ENCODE measurements at places on chromosomes 6 and 20. TPM values are rescaled to one million over a fixed set of nuclear protein-coding genes. Genes with fewer than 3 reads are reported as not detected.

- no peak overlapping the region for H3K4me3 ChIP-seq
- no peaks in the 10 kb centered on the region for H3K4me1 ChIP-seq
- no peak overlapping the region for H3K27ac ChIP-seq
- no peak for DNase-seq
- H3K27me3 ChIP-seq, result no peaks in the 10 kb centered on the region
Measured at GRCh38 chr6:169985121-169986015, 233.9 kb downstream of the ERMARD start.

- H3K4me3 ChIP-seq, result peak overlapping the region; percentile 7
- no peak for DNase-seq
- H3K27ac ChIP-seq, result no peak overlapping the region
- no peaks in the 10 kb centered on the region for H3K36me3 ChIP-seq
Measured at GRCh38 chr6:27091661-27092315, 155.7 kb upstream of the PRSS16 start.

The ULBP1 gene
- 0.03 TPM for polyA plus RNA-seq

GRCh38 chr6:19039287-19039686, 652.1 kb downstream of the RNF144B start:
- no peaks in the 10 kb centered on the region for H3K4me1 ChIP-seq
- no peak overlapping the region for H3K4me3 ChIP-seq
- no peak for DNase-seq
- H3K36me3 ChIP-seq, result no peaks in the 10 kb centered on the region
- no peaks in the 10 kb centered on the region for H3K27me3 ChIP-seq
- no peak overlapping the region for H3K27ac ChIP-seq

DNA sequence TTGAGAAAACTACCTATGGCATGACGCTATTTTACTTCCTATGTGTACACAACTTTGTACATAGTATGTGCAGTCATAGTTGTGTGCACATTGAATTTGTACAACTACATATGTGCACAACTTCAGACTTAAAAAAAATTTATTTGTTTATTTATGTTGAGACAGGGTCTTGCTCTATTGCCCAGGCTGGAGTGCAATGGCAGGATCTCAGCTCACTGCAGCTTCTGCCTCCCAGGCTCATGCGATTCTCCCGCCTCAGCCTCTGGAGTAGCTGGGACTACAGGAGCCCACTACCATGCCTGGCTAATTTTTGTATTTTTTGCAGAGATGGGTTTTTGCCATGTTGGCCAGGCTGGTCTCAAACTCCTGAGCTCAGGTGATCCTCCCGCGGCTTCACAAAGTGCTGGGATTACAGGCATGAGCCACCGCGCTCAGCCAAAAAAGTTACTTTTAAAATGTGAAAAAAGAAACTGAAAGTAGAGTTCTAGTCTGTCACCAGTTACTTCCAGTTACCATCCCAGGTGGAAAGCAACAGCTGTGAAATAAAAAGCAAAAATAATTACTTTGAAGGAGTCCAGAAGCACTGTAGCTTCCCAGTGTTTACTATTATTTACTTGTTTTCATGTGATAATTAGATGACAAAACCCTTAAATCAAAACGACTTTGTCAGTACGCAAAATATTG, 1.7 kb upstream of the ZKSCAN8 start:
- H3K27ac ChIP-seq, result no peak overlapping the region
- H3K4me3 ChIP-seq, result peak overlapping the region; percentile 38
- H3K4me1 ChIP-seq, result peaks cover 28% of the 10 kb centered on the region
- H3K36me3 ChIP-seq, result no peaks in the 10 kb centered on the region

- no peak overlapping the region for H3K4me3 ChIP-seq
- H3K27me3 ChIP-seq, result no peaks in the 10 kb centered on the region
- no peak overlapping the region for H3K27ac ChIP-seq
- no peaks in the 10 kb centered on the region for H3K36me3 ChIP-seq
- DNase-seq, result no peak
Measured at GRCh38 chr20:31633339-31633914, 4.3 kb upstream of the COX4I2 start.

- peak overlapping the region; percentile 78 for H3K27ac ChIP-seq
- peaks cover 53% of the 10 kb centered on the region for H3K4me1 ChIP-seq
- DNase-seq, result peak; percentile 87
- H3K36me3 ChIP-seq, result no peaks in the 10 kb centered on the region
- peak overlapping the region; percentile 50 for H3K4me3 ChIP-seq
Measured at GRCh38 chr6:15504581-15505350, 158.1 kb downstream of the DTNBP1 start.

GRCh38 chr6:40210628-40211056, 276.4 kb upstream of the MOCS1 start:
- no peaks in the 10 kb centered on the region for H3K27me3 ChIP-seq
- no peak for DNase-seq
- H3K4me3 ChIP-seq, result no peak overlapping the region
- no peaks in the 10 kb centered on the region for H3K36me3 ChIP-seq

The TUBB2B gene
- polyA plus RNA-seq, result 3.4 TPM

The ME1 gene
- polyA plus RNA-seq, result 15.5 TPM

The EPB41L2 gene
- polyA plus RNA-seq, result 8.5 TPM

The SLC16A10 gene
- 39.3 TPM for polyA plus RNA-seq

The TSBP1 gene
- not detected for polyA plus RNA-seq

The HLA-DMA gene
- 7.1 TPM for polyA plus RNA-seq

The RAET1G gene
- 0.73 TPM for polyA plus RNA-seq

DNA sequence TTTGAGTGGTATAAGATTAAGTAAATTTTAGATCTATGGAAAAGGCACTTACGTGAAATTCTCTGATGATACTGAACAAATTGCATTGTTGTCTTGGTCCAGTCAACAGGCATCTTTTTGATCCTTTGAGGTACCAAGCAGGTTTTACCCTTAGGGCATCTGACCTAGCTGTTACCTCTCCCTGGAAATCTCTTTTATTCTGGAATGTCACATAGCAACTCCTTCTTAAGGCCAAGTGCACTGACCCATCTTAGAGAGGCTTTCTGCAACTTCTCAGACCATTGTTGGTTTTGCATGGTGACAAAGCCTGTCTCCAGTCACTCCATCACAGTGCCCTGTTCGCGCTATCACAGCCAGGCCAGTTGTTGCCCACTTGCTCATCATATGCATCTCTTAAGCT, 42.0 kb downstream of the TPD52L1 start:
- no peaks in the 10 kb centered on the region for H3K27me3 ChIP-seq
- H3K36me3 ChIP-seq, result no peaks in the 10 kb centered on the region
- peak overlapping the region; percentile 89 for H3K27ac ChIP-seq
- H3K4me1 ChIP-seq, result peaks cover 86% of the 10 kb centered on the region
- no peak for DNase-seq

The TM9SF4 gene
- 14.0 TPM for polyA plus RNA-seq

The GPR6 gene
- not detected for polyA plus RNA-seq

GRCh38 chr20:54658525-54658924, 183.1 kb downstream of the DOK5 start:
- no peak overlapping the region for H3K27ac ChIP-seq
- H3K4me1 ChIP-seq, result no peaks in the 10 kb centered on the region
- no peak for DNase-seq
- no peaks in the 10 kb centered on the region for H3K27me3 ChIP-seq
- no peaks in the 10 kb centered on the region for H3K36me3 ChIP-seq

GRCh38 chr20:745683-746301, 22.5 kb downstream of the SLC52A3 start:
- no peak overlapping the region for H3K27ac ChIP-seq
- H3K36me3 ChIP-seq, result no peaks in the 10 kb centered on the region
- no peak overlapping the region for H3K4me3 ChIP-seq
- H3K27me3 ChIP-seq, result peaks cover 13% of the 10 kb centered on the region
- no peaks in the 10 kb centered on the region for H3K4me1 ChIP-seq

DNA sequence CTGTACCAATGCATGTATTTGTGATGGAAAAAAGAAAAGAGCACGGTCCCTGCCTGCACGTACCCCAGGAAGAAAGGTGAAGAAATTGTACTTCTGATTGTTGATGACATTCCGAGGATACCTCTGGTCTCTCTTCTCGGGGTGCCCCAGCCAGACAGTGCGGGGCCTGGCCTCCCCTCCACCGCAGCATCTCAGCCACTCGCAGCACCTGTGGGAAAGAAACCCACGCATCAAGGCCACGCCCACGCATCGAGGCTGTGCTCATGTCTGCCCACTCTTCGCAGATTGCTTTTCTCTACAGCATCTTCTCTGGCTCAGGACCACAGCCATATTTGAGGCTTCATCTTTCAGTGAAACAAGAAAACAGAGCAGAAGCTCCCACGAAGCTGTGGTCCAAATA, 38.4 kb downstream of the ATP9A start:
- no peak overlapping the region for H3K4me3 ChIP-seq
- no peak overlapping the region for H3K27ac ChIP-seq
- no peaks in the 10 kb centered on the region for H3K36me3 ChIP-seq
- H3K4me1 ChIP-seq, result peaks cover 10% of the 10 kb centered on the region

DNA sequence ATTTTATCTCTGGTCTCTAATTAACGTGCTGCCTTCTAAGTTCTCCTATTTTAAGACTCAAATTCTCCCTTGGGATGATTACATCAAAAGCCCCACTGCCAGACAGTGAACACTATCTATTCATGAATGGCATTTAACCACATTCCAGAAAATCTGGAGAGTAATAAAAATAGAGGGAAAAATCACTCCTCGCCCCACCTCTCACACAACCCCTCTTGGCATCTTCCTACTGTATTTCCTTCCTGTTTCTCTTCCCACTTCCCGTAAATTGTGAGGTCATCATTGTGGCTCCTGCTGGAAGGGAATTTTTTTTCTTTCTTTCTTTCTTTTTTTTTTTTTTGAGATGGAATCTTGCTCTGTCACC, 31.5 kb downstream of the RAB44 start:
- no peaks in the 10 kb centered on the region for H3K27me3 ChIP-seq
- no peaks in the 10 kb centered on the region for H3K4me1 ChIP-seq
- no peak overlapping the region for H3K27ac ChIP-seq
- no peaks in the 10 kb centered on the region for H3K36me3 ChIP-seq
- H3K4me3 ChIP-seq, result no peak overlapping the region

The TCF15 gene
- 3.2 TPM for polyA plus RNA-seq

- peaks cover 24% of the 10 kb centered on the region for H3K36me3 ChIP-seq
- H3K27me3 ChIP-seq, result no peaks in the 10 kb centered on the region
- H3K4me1 ChIP-seq, result no peaks in the 10 kb centered on the region
- no peak for DNase-seq
- H3K27ac ChIP-seq, result no peak overlapping the region
Measured at GRCh38 chr20:38579921-38580320, 1.1 kb upstream of the ADIG start.

The ZNF311 gene
- not detected for polyA plus RNA-seq

The F13A1 gene
- 8.4 TPM for polyA plus RNA-seq

DNA sequence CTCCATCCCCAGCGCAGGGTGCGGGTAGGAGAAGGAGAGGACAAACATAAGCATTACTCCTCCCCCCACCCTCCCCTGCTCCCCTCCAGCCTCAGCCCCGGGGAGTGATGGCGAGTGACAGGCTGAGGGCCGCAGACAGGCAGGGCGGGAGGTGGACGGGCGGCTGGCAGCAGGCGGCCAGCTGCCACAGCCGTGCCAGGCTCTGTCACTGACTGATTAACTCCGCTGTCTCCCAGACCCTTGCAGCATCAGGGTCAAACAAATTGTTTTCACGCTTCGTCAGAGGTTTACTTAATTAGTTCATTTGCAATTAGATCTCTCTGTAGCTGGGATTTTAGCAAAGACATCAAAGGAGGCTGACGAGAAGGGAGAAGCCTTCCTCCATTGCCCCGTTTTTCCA, 41.9 kb downstream of the FOXP4 start:
- H3K4me1 ChIP-seq, result no peaks in the 10 kb centered on the region
- no peak overlapping the region for H3K27ac ChIP-seq
- H3K36me3 ChIP-seq, result peaks cover 61% of the 10 kb centered on the region
- H3K27me3 ChIP-seq, result no peaks in the 10 kb centered on the region
- H3K4me3 ChIP-seq, result no peak overlapping the region
- DNase-seq, result no peak

DNA sequence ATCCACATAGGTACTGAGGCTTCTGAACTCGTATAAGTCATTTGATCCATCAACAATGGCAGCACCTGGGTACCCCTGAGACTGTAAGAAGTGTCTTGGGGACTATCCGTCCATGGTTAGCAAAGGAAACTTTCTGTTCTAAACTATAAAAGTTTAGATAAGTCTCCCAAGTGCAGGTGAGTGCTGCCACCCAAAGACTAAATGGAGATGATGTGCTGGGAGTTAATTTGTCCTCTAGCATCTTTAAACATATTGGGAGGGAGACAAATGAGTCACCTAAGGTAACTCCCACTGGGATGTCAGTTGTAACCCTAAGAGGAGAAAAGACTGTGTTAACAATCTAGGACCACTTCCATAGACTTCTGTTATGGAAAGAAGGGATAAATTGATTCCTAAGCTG, 6.2 kb downstream of the BEND6 start:
- no peaks in the 10 kb centered on the region for H3K4me1 ChIP-seq
- H3K36me3 ChIP-seq, result no peaks in the 10 kb centered on the region
- H3K27me3 ChIP-seq, result no peaks in the 10 kb centered on the region
- no peak overlapping the region for H3K4me3 ChIP-seq

DNA sequence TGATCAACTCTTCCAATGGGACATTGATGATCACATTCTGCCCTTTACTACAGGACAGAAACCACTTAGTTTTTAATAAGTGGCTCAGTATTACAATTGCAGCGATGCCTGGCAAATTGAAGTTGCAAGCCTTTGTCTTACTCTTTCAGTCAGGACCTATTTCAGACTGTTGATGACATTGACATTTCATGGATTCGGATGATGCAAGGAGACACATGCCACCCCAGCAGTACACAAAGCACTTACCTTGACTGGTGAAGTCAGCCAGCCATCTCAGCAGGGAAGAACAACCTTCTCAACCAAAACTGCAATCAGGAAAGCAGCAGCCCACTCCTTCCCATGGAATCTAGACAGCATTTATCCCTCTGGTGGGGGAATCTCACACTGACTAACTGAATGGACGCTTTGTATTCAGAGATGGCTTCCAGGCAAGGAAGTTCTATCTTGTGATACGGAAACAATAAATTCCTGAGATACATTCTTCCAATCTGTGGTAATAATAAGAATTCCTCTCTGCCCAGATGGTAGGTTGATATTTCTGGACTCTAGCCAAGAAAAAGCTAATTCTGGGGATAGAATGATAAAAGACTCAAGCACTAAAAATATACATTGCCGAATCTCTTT, 24.8 kb downstream of the NFYA start:
- H3K36me3 ChIP-seq, result peaks cover 84% of the 10 kb centered on the region
- H3K4me1 ChIP-seq, result peaks cover 16% of the 10 kb centered on the region
- H3K27me3 ChIP-seq, result no peaks in the 10 kb centered on the region
- no peak for DNase-seq
- peak overlapping the region; percentile 3 for H3K27ac ChIP-seq

The HMGCLL1 gene
- 0.52 TPM for polyA plus RNA-seq

The CNPY3 gene
- polyA plus RNA-seq, result 5.7 TPM

DNA sequence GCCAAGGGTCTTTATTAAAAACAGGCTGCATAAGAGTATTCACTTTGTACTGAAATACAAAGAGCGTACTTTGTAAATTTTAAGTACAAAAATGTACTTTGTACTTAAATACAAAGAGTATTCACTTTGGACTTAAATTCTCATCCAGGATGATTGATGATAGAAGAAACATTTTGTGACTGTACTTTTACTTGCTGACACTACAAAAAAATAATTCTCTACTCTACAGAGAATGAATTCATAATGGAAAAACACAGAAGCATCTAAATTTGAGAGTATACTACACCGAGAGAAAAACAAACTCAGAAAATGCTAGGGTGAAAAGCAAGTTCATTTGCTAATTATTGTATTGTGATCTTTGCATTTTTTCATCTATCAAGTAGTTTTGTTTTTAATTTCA, 54.4 kb upstream of the STXBP5 start:
- no peaks in the 10 kb centered on the region for H3K27me3 ChIP-seq
- H3K36me3 ChIP-seq, result no peaks in the 10 kb centered on the region
- no peaks in the 10 kb centered on the region for H3K4me1 ChIP-seq
- DNase-seq, result no peak
- H3K4me3 ChIP-seq, result no peak overlapping the region

Measured in psoas muscle (tissue), 8 donors.